Aorta (tissue), 5 donors: ENCODE measurements at places on chromosomes 2 and 18. TPM values are rescaled to one million over a fixed set of nuclear protein-coding genes. Genes with fewer than 3 reads are reported as not detected.

DNA sequence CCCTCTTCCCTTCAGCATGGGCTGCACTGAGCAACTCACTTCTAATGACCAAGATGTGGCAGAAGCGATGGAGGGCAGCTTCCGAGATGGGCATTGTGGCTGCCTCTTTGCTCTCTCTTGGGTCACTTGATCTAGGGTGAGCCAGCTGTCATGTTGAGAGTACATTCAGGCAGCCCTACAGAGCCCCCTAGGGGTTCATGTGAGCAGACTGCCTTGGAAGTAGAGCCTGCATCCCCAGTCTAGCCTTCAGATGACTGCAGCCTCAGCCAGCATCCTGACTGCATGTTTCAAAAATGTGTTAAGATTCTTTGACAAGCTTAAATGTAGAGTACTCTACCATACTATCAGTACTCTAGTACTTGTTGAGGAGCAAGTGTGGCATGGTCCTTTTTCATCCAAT, 143.9 kb downstream of the NCK2 start:
- H3K4me1 ChIP-seq: peaks cover 6% of the 10 kb centered on the region
- H3K36me3 ChIP-seq: no peaks in the 10 kb centered on the region
- H3K27me3 ChIP-seq: no peaks in the 10 kb centered on the region
- peak overlapping the region; percentile 61 for H3K27ac ChIP-seq
- no peak for DNase-seq

Gene VWC2L
- polyA plus RNA-seq: not detected

Gene RTP5
- not detected for polyA plus RNA-seq

DNA sequence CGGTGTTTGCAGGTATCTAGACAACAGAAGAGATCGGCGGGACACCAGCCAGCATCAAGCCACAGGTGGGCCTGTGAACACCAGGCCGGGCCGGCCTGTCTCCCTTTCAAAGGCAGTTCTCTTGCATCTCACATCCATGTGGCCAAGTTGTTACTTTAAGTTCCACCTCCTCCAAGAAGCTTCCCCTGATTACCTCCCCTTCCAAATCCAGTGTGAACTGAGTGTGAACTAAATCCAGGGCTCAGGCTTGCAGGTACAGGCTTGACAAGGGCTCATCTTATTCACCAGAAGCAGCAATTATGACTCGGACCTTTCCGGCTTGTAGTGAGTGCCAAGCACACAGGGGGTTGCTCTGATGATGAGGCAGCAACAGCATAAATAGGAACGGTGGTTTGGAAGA, 3.9 kb downstream of the CRACDL start:
- H3K4me3 ChIP-seq: no peak overlapping the region
- H3K4me1 ChIP-seq: no peaks in the 10 kb centered on the region

- DNase-seq: no peak
- H3K4me1 ChIP-seq: no peaks in the 10 kb centered on the region
- no peak overlapping the region for H3K4me3 ChIP-seq
- H3K27me3 ChIP-seq: no peaks in the 10 kb centered on the region
- H3K27ac ChIP-seq: no peak overlapping the region
Observed at GRCh38 chr2:15839426-15840124, 100.8 kb upstream of the MYCN start.
